NCI-H524 (cell line): ENCODE measurements at places on chromosomes 5 and 9.

- peak; percentile 57 for DNase-seq
Observed at GRCh38 chr5:151772029-151772845, 483 bp downstream of the G3BP1 start.

GRCh38 chr5:105903069-105903468 is 1767.7 kb downstream of the EFNA5 start:
- DNase-seq = no peak

DNA sequence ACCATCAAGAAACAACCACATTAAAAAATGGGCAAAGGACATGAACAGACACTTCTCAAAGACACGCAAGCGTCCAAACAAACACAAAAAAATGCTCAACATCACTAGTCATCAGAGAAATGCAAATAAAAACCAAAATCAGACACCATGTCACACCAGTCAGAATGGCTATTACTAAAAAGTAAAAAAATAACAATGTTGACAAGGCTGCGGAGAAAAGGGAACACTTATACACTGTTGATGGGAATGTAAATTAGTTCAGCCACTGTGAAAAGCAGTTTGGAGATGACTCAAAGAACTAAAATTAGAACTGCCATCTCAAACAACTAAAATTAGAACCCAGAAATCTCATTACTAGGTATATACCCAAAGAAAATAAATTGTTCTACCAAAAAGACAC is 80.4 kb downstream of the CAAP1 start:
- no peak for DNase-seq

- peak; percentile 92 for DNase-seq
Observed at GRCh38 chr5:76942581-76942980, 10.3 kb upstream of the CRHBP start.

- DNase-seq = no peak
Observed at GRCh38 chr5:43016217-43016779, 23.8 kb downstream of the ANXA2R start.

DNA sequence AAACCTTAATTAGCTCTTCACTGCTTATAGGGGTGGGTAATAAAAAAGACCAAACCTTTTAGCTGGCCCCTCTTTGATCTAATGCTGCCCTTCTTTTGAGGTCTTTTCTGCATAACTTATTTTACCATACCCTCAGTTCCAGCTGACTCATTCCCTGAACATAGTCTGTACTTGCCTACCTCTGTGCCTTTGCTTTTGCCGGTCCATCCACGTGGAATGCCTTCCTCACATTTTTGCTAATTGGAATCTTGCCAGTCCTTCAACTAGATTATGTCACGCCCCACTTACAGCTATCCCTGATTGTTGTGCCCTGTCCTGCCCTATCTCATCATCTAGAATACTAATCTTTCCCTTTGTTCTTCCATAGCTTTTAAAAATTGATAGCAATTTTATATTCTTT is 44.2 kb downstream of the FAF2 start:
- DNase-seq = no peak

DNA sequence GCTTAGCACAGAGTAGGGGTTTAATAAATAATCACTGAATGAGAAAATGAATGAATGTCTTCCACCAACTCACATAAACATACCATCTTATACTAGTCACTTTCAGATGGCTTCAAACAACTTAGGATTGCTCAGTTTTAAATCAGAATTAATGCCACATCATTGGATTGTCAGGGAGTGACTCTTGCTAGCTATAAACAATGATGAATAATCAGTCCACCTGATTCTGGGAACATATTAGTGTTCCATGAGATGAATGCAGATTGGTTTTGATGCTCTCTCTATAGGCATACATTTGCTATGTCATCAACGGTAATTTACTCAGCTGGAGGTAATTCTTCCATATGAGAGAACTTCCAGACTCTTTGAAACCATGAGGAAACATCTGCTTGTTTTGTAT is 97.4 kb downstream of the CDH9 start:
- DNase-seq = no peak

DNA sequence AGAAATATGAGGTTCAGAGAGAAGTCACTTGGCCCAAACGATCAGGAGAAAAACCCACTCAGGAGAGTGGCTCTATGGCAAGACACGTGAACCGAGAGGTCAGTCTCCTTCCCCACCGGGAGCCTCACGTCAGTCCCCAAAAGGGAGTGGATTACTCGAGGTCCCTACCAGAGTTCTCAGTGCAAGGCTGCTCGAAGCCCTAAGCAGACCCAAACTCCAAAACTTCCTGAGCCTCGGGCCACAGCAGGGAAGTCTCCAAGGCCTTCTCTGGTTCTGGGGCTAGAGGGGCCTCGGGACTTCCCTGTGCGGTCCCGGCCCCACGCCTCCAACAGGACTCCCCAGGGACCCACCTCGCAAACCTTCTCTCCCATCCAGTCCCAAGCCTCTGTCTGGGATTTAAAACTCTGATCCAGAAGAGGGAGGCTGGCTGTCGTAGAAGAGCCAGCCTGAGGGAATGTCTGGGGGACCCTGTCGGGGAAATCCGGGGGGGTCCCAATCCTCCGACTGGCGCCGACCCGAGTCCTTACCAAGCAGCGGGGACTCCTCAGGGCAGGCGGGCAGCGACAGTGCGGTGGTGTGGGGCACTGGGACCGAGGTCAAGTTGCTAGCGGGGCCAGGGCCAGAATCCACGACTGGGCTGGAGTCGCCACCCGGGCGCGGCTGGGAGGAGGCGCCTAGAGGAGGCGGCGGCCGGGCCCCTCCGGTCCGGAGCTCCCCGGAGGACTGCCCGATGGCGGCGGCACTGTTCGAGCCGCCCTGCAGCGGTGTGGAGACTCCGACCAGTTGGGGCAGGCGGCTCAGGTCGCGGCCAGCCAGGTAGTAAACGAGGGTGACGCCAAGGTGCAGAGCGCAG is 679 bp downstream of the B4GALT1 start:
- no peak for DNase-seq

DNA sequence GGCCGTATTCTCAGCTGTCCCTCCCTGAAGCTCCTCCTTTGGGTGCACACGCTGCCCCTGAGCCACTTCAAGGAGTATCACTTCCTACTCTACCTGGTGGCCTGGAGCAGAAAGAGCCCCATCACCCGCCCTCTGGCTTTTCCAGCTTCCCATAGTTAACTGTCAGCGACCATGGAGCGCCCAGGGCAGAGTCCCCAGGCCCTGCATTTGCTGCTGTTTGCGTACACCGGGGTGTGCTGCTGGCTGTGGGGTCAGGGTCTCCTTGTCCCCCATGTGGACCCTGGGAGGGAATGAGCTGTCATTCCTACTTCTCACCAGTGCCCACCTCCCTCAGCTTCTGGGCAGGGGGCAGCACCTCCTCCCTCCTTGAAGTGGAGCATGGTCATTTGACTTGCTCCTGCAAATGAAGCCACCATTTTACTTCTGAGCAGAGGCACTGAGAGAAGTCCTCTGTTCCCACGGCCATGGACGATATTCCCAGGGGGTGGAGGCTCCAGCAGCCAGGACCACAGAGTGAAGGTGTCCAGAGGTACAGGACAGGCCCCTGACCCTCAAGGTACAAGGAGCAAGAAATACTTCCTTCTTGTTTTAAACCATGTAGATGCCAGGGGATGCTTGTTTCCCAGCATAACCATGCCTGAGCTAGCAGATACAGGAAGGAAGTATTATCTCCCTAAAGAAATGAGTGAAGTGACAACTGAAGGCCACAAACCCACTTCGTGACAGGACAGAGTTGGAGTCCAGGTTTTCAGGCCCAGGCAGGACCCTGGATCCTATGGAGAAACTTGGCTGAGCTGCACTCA is 40.6 kb upstream of the COL5A1 start:
- no peak for DNase-seq

DNA sequence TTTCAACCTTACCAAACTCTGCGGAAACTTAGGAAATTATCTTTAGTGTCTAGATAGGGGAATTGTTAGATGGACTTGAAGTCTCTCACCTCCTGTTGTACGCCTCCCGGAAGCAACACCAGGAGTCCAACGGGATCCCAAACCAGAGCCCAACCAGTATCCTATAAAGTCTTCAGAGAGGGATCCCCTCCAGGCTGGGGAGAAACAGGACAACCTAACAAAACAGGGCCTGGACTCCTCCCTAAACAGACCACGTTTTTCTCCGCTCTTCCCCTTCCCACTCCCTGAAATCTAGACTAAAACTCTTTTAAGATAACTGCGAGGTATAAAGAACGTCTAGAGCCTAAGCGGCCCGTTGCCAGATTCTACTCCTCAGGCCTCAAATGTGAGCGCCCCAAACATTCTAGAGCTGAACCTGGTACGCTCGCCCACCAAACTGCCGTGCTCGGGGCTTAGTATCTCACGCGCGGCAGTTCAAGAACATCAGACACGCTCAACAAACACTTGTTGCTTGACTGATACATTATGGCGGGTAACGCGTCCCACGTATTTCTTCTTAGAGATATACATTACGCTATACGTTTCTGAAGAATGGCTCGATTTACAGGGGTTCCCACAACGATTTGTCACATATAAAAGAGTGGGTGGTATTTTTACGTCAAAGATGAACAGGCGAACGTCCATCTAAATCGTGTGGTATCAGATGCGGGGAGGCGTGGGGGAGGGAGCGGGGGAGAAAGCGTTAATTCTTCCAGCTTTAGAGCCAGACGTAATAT is 663 bp upstream of the SMIM27 start:
- peak; percentile 66 for DNase-seq

GRCh38 chr9:88013607-88014006 is 39.3 kb upstream of the CDK20 start:
- DNase-seq = no peak

- peak; percentile 4 for DNase-seq
Observed at GRCh38 chr5:141272906-141273305, 27.7 kb downstream of the PCDHB15 start.

DNA sequence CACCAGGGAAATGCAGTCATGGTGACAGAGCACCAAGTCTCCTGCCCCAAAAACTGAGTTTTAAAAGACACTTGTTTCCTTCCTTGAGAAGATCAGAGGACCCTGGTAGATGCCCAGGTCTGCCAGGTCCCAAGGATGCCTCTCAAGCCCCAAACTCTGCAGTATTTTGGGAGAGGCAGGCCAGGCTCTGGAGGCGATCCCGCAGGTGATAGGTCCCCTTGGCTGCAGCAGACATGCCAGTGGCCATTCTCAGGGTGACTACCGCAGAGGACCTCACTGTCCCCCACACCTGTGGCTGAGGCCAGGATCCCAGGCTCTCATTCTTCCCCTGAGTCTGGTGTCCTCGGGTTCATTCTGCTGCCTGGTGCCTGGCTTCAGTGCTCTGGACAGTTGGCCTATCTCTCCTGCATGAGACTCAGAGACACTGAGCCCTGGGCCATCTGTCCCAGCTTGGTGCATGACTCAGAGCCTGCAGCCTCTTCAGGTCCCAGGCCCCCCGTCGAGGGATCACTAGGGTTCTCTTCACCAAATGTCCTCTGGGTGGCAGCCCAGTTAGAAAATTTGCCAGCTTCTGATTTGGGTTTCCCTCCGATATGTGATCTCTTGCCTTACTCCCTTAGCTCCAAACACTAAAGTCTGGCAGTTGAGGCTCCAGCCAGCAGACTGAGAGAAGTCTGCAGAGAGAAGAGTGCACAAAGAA is 59.7 kb upstream of the GARNL3 start:
- DNase-seq = peak; percentile 97

DNA sequence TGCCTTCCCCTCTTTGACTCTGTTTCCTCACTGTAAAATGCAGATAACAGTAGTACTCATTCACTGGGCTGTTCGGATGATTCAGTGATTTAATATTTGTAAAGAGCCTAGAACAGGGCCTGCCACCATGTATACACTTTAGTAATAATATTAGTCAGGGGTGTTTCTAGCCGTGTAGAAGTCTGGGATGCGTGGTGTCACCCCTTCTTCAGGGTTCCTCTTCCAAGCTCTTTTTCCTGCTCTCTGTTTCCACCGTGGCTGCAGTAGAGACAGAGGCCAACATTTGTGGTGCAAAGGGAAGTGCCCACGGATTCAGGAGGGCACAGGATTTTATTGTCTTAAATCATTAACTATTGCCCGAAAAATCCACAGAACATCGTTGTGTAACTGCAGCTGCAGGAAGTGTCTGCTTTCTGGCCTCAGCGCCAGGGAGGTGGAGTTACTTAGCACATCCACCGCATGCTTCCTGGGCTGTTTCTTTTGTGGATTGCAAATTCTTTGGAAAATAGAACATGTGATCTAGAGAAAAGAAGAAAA is 61.7 kb downstream of the TRIO start:
- no peak for DNase-seq

- no peak for DNase-seq
Observed at GRCh38 chr9:119298076-119298853, 71.0 kb downstream of the BRINP1 start.

- DNase-seq = no peak
Observed at GRCh38 chr5:98173334-98173733, 600.1 kb upstream of the RGMB start.

GRCh38 chr9:34956648-34957047 is 1.4 kb upstream of the PHF24 start:
- no peak for DNase-seq

GRCh38 chr5:34865091-34865490 is 26.1 kb downstream of the TTC23L start:
- no peak for DNase-seq

DNA sequence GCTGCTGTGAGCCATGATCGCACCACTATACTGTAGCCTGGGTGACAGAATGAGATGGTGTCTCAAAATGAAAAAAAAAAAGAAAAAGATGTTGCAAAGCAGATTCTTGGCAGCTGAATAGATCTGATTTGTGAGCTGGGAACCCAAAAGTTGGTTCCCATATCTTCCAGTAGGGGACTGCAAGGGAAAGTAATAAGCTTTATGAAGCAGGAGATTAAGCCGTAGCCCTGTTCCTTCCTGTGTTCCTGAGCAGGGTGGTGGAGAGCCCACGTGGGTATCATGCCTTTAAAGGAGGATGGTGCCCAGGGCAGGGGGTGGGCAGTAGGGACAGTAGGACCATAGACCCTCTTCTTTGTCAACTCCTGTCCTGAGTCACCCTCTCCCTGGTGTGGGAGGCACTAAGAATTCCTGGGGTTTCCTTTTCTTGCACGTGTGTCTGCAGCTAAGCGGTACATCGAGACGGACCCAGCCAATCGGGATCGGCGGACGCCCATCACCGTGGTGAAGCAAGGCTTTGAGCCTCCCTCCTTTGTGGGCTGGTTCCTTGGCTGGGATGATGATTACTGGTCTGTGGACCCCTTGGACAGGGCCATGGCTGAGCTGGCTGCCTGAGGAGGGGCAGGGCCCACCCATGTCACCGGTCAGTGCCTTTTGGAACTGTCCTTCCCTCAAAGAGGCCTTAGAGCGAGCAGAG is 37.9 kb downstream of the STOM start:
- DNase-seq = no peak

- no peak for DNase-seq
Observed at GRCh38 chr5:127967983-127968592, 115.5 kb upstream of the SLC12A2 start.

DNA sequence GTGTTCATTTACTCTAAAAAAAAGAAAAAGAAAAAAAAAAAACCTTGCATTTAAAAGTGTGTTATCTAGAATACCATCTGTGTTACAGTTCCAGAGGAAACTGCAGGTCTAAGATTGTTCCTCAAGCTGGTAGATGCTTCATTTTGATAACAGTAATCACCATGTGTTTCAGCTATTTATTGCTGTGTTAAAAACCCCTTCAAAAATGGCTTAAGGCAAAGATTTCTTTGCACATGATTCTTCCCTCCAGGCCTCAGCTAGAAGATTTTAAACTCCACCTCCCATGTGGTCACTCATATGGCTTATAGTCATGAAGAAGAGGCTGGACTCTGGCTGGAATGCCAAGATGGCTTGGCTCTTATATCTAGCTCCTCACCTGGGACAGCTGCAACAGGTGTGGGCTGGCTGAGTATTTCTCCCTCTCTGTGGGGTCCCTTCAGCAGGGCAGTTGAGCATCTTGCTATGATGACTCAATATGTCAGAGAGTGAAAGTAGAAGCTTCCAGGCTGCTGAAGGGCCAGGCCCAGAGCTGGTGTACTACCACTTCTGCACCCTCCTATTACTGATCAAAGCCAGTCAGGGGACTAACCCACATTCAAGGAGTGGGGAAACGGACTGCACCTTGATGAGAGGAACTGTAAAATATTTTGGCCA is 920.4 kb upstream of the DMAC1 start:
- DNase-seq = no peak
